ENCODE measurements at places on chromosomes 3 and 15.

DNA sequence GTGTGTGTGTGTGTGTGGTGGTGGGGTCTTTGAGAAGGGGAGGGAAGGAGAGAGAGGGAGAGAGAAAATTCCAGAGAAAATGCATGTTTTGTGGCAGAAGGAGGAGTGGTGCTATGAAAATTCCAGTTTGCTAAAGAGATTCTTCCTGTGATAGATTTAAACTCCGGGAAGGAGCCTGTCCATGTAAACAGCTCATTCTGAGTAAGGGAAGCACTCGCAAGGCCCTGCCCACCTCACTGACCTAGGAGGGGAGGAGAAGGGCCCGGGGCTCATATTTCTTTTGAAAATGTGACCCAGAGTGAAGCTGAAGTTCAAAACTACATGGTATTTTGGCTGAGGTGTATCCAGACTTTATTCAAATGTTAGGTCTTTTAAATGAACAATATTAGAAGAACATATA, 41.3 kb downstream of the ADAMTSL3 start:
- no peak for DNase-seq

GRCh38 chr3:170560717-170561382, 25.0 kb downstream of the SLC7A14 start:
- no peak for DNase-seq

- DNase-seq = no peak
These were observed 81.8 kb downstream of the NR2F2 start for GRCh38 chr15:96412045-96412905.

DNA sequence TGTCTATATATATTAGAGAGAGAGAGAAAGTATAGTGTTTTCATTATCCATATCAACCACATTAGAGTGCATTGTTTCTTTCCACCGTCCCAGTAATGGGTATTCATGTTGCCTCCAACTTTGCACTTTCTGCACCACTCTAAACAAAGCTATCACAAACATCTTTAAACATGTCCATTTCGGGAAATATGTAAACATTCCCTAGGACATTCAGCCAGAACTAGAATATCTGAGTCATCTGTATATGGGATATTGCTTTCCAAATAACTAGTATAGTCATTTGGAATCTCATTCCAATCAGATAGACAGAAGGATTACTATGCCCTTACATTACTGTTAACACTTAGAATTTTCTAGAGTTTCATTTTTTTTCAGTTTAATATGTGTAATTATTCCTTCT, 914.9 kb upstream of the EPHA6 start:
- no peak for DNase-seq

DNA sequence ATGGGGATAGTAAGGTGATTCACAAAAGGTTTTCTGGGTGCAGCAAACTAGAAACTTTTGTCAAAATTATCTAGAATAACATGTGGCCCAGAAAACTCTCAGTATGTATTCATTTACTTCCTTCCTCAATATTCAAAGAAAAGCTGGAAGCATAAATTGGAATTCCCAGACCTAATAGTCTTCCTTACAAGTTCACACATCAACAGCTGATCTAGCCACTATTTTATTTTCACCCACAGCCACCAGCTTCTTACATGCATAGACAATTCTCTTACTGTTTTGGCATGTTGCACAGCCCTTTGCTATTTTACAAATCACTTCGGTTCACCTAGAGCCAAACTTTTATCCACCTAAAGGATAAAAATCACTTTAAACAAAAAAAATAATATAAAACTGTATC, 647.8 kb upstream of the CCDC54 start:
- no peak for DNase-seq

DNA sequence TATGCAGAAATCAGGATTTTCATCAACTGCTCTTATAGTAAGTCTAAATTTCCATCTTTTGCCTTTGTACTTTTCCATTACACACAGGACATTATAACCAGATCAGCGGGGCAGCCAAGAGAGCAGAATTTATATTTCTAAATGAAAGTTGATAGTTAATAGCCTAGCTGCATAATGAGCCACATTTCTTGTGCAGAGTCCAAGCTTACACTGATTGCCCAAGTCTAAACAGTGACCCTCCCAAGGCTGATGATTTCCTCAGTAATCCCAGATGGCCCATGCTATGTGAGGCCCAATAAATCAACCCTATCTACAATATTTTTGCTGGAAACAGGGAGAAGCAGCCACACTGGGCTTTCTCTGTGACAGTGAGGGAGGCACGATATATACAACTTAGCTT, 475.8 kb upstream of the KCNMB2 start:
- peak; percentile 87 for DNase-seq

DNA sequence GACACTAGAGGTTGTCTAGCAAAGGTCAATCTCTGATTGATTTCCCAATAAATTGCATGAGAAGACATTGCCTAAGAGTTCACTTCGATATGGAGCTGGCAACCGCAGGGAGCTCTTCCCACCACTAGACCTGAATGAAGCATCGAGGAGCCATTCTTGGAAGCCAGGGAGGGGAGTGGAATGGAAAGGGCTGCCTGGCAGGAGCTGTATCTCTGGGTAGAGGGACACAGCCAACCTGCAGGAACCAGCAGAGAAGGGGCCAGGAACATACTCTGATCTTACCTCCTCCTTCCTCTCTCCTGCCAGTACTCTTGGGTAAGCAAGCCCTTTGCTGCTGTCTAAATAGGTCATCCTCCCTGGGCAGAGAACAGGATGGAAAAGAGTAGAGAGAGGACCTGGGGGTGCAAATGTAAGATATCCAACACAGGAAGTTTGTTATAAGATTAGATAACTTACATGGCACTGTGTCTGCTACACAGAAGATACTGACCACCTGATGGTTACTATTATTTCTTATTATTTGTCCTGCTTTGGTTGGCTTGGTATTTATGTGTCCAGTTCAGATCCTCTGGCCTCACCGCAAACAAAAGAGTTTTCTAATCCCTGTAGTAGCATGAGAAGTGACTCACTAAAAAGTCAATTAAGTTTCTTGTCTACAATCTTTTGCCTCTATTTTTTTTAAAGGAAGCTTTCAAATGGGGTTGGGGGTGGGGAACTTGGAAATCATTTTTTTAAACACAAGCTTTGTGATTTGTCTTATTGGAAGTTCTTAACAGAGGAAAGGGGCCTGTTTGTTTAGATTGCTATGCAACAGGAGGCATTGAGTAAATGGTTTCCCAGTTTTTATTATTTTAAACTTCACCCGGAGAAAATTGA, 156.7 kb upstream of the TSC22D2 start:
- no peak for DNase-seq

- peak; percentile 44 for DNase-seq
These were observed 587.4 kb upstream of the KCNMB2 start for GRCh38 chr3:177948716-177949425.

DNA sequence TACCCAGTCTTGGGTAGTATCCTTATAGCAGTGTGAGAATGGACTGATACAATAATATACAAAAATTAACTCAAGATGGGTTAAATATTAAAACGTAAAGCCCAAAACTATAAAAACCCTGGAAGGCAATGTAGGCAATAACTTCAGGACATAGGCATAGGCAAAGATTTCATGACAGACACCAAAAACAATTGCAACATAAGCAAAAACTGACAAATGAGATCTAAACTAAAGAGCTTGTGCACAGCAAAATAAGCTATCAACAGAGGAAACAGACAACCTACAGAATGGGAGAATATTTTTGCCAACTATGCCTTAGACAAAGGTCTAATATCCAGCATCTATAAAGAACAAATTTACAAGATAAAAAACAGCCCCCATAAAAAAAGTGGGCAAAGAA, 204.8 kb upstream of the CCDC54 start:
- no peak for DNase-seq

Measured in skeletal muscle cell (primary cell).